T-helper 2 cell treated with Interferon-gamma antibody and Interleukin-4, amounts not matched to agents 5 μg/mL and 100 μg/mL, for 36 hours (primary cell): ENCODE measurements at places on chromosomes 12 and 14.
A peak's percentile ranks its signal among the peaks of the same experiment; 100 is the strongest.

GRCh38 chr12:14643251-14643650, 53.1 kb downstream of the GUCY2C start:
- DNase-seq: peak; percentile 17

- no peak for DNase-seq
Measured at GRCh38 chr12:6092784-6093722, 31.4 kb downstream of the VWF start.

GRCh38 chr12:79871621-79872020, 63.3 kb downstream of the PPP1R12A start:
- DNase-seq: no peak

GRCh38 chr14:24146453-24146977, at the start of gene PSME2:
Gene PSME2 (minus strand): TSS chr14:24146610. CDS start chr14:24146581, 29 bp downstream.
- DNase-seq: peak; percentile 93

DNA sequence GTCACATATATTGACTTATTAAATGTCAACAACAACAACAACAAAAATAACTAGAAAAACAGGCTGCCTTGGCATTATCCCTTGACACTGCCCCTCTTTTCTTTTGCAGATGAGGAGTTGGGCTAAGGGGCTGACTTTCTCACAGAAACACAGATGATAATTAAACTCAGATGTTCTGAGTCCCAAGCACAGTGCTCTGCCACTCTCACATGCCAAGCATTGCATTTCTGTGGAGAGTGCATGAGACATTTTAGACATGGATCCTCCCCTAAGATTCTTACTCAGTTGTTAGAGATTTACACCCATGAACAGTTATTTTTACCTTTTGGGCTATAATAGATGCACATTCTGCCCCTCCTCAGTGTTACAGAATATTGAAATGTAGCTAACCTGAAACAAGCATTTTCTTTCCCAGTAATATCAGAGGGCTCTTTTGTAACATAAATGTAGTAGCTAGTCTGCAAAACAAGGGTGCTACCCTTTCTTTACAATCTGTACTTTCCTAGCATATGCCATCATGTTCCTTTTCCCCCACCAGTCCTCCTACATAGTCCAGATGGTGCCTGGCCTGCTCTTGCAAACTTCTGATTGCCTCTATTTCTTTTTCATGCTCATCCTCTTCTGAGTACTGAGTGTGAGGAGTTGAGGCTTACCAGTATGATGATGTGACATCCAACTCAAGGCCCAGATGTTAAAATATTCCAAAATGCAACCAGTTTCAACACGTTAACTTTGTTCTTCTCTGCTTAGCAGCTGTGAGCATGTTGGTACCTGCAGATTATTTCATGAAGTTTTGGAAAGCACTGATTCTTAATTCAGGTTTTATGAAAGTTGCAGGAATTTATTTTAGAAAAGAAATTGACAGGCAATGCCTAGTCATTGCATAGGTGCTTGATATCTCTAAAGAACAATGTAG, 125.0 kb upstream of the ATP2B1 start:
- no peak for DNase-seq

DNA sequence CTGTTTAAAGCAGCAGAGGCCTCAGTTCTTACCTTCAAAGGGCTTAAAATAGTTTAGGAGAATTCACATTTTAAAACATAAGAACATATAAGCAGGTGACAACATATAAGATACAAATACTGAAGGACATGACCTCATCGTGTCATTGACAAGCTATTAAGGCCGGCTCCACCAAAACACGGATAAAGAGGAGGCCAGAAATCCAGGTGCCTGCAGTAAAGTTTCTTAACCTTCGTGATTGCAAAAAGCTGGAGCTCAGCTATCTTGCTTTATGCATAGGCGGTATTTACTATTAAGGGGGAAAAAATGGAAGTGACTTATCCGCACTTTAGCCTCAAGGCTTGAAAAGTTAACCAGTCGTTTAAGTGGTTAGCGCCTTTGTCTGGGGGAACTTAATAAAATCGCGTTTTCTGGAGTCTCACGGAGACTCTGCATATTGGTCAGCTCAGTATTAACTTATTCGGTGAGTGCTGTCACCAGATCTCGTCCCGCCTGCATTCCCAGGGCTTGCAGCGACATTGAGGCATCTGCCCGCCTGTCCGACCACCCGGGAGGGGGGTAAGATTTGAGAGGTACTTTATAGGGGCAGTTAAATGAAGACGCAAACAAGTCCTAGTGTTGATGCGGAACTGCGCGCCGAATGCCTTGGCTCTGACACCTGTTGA, 1.1 kb upstream of the SP1 start:
- DNase-seq: no peak

DNA sequence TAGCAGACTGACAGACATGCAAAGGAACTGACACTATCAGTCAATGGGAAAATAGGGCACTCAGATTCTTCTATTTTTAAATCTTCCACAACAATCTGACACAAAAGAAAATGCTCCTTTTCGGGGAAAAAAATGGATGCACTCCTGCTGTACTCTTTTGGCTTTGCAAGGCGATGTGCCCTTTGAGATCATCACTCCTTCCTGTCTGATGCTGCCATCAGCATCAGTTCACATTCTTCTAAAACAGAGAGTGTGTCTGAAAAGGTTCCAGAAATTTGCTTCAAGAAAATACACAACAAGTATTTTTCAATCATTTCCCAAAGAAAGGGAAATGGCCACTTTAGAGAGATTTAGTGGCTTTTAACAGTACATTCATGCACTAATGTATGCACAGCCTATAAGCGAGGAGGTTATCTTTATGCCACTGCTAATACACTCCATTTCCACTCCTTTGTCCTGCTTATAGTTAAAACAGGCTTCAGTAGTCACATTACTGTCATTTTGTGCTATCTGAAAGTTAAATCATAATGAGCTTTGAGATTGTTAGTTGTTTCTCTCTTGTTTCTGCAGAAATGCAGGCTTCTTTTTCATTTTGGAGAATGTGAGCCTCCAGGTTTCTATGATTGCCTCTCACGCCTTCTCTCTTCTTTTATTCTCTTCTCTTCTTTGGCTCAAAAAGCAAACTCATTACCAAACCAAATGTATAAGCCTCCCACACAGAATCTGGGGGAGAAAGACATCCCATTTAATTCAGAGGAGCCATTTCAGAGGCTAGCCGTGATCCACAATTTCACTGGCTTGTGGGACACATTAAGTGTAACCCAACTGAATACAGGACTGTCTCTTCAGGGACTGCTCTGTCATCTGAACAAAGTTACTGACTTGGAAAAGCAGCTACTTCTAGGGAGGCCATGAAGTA, 110.9 kb upstream of the CCDC196 start:
- no peak for DNase-seq

GRCh38 chr12:80625051-80625450, 82.4 kb upstream of the MYF6 start:
- DNase-seq: no peak

- DNase-seq: no peak
Measured at GRCh38 chr12:55829967-55830600, 697 bp upstream of the DNAJC14 start.

DNA sequence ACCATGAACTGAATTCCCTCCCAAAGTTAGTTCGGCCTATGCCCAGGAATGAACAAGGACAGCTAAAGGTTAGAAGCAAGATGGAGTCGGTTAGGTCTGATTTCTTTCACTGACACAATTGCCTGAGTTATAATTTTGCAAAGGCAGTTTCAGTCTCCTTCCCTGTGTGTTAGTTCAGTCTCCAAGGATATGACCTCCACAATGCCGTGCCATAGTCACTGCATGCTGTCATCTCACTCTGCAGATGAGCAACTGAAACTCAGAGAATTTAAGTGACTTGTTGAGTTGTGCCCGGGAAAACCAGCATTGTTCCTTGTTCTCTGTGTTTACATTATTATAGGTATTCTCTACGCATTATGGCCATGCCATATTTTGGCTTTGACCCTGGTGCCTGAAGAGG, 10.1 kb upstream of the SERPINA1 start:
- no peak for DNase-seq

GRCh38 chr12:75798136-75798926, 233.2 kb downstream of the PHLDA1 start:
- no peak for DNase-seq

GRCh38 chr14:100048786-100049185, 16.4 kb upstream of the EVL start:
- DNase-seq: peak; percentile 51

- DNase-seq: no peak
Measured at GRCh38 chr14:92603309-92604242, 90.0 kb downstream of the RIN3 start.

- peak; percentile 36 for DNase-seq
Measured at GRCh38 chr12:118060301-118061010, 523 bp downstream of the WSB2 start.

DNA sequence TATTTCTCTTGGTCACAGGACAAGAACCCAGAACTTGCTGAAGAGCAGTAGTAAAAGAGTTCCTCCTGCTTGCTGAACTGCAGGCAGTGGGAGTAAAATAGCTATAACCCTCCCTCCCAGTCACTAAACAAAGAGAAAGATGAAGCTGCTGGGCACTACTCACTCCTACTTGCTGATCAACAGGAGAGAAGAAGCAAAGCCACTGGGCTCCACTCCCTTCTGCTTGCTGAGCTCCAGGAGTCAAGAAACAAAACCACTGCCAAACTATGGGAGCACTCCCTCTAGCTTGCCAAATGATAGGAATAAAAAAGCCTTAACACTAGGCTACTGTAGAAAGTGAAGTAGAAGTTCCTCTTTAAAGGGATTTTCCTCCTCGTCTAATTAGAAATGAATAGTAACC, 155.3 kb downstream of the RASSF9 start:
- DNase-seq: no peak

DNA sequence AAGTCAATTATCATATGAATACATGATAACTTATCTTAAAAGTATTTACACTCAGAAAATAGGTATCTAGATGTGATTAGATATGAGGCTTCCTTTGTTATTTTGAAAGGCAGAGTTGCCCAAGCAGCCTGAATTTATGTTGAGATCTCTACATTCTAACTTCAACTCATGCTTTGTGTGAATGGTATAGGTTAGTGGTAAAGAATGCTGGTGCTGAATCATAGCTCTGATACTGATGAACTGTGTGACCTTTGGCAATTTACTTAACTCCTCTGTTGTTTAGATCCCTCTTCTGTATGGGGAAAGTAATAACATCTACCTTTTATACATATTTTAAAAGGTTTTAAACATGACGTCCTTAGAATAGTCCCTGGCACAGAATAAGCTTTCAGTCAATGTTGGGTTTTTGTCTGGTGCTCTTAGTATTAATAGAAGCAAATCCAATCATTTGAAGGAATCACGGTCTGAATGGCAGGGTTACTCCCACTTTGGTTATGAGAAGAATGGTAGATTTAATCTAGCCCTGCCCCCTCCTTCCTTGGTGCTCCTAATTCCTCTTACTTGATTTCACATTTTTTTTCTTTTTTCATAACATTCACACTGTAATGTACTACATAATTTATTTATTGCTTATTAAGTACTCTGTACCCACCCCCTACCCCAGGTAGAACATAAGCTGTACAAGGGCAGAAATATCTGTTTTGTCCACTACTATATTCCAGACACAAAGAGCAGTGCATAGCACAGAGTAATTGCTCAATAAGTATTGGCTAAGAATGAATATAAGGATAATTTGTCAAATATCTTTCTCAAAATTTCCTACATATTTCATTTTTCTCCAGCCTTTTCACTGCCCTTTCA, 203.3 kb upstream of the KRR1 start:
- DNase-seq: no peak

- no peak for DNase-seq
Measured at GRCh38 chr12:132398386-132398991, 69.1 kb upstream of the GALNT9 start.

DNA sequence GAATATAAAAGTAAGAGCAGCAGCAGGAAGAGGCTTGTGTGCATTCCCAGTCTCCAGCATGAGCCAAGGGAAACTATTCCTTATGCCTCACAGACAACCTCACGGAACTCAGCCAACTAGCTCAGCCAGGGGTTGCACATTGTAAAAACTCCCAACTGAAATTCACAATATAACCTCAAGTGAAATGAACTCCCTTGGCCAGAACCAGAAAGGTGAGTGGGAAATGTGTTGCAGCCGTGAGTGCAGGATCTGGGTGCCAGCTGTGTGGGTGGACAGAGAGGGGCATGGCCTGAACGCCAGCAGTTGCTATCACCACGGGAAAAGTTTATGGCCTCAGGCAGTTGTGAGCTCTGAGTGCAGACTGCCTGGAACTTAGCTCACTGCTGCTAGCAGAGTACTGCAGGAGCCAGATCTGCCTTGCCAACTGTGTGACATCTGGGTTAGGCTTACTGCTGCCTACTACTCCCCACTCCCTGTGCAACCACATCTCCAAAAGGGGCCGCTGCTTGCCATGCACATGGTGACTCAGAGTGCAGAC, 2.3 kb upstream of the CLEC1A start:
- DNase-seq: no peak

DNA sequence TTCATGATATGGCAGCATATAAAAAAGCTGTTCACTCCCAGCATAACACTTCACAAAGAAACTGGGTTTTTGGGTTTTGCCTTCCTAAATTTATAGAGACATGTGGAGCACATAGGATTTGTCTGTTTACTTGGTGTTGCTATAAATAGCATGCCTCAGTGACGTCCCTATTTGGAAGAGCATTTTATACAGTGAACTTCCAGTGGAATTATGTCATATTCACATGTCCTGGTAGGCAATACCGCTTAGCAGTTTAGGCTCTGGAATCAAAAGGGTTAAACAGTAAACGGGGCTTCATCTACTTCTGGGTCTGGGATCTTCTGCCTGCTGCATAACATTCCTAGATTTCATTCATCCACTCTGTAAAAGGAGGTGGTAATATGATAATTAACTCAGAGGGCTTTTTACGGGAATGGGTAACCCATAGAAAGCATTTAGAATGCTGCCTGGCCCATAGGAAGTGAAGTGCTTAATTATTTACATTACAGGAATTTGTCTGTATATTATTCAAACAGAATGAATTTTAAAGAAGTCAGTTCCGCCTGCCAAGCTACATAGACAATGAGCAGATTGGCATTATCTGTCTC, 396.1 kb downstream of the TMTC2 start:
- no peak for DNase-seq

DNA sequence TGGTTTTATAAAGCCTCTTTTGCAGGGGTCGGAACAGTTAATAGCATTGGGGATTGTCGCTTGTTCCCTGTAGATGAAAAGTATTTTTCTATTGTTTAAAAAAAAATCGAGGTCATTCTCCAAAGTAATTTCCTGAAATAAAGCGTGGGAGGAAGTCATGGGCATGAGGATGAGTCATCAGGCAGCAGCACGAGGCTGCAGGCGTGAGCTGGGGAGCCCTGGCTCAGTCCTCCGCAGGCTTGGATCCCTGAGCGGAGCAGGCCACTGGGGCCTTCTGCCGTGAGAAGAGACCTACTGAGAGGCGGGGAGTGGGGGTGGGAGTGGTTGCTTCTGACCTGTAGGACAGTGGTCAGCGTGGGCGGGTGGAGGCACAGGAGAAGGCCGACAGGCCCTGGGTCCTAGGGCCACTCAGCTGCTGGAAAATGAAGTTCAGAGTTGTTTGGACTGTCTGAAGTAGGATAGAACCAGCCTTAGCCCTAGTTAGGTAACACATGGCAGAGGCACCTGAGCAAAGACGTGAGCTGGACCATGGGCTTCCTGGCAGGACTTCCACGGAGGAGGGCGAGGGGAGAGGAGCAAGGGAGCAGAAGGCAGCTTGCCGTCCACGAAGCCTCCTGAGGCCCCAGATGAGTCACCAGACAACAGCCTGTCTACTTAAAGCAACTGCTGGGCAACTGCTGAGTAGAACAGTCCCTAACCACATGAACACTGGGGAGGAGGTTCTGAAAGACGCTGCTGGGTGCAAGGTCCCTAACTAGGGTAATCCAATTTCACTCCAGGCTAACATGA, 21.1 kb upstream of the LGALS3 start:
- DNase-seq: peak; percentile 43
